ENCODE measurements at places on chromosomes 2 and 18.

DNA sequence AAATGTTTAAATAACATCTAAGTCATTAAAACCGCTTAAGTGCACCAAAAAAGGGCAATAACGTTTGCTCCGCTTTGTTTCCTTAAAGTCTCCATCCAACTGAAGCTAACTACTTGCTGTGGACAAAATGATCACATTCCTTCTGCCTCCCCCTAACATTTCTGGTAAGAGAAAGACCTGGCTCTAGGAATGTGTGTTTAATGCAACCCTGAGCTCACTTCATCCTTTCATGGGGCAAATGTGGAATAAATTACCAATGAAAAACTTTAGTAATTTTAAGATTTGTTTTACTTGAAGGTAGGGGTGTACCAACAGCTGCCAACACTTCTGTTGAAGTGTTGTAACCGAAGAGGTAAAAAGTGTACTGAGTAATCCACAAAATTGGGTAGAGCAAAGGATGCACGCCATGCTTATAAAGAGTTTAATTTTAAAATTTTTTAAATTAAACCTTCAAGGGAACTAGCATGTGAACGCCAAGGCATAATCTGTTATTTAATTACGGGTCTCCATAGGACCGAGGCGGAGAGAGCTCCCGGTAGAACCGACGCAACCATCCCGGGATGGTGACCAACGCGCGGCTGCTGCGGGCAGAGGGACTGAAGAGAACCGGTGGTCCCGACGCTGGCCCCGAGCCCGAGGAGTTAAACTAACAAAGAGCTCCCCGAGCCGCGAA, 1.1 kb downstream of the HNRNPLL start:
- DNase-seq, result peak; percentile 45

- no peak for DNase-seq
These were observed 77.1 kb downstream of the MBOAT2 start for GRCh38 chr2:8926356-8926755.

DNA sequence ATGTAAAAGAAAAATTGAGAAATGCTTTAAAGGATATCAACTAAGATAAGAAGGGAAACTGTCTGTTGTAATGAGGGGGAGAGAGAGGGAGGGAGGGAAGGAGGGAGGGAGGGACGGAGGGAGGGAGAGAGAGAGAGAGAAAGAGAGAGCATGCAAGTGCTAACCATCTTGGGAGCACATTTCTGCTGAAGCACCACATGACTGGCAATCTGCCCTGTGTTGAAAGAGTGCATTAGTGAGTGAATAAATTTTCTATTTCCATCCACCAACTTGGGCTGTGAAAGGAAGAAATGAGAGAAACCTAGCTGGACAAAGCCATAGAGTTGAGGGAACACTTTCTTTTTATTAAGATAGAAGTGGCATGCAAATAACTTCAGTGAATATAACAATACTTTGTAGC, 110.7 kb downstream of the TMX3 start:
- peak; percentile 25 for DNase-seq

- DNase-seq, result no peak
These were observed 485.4 kb upstream of the SLC8A1 start for GRCh38 chr2:40937284-40937683.

- DNase-seq, result no peak
These were observed 49.5 kb downstream of the LBH start for GRCh38 chr2:30280596-30281434.

DNA sequence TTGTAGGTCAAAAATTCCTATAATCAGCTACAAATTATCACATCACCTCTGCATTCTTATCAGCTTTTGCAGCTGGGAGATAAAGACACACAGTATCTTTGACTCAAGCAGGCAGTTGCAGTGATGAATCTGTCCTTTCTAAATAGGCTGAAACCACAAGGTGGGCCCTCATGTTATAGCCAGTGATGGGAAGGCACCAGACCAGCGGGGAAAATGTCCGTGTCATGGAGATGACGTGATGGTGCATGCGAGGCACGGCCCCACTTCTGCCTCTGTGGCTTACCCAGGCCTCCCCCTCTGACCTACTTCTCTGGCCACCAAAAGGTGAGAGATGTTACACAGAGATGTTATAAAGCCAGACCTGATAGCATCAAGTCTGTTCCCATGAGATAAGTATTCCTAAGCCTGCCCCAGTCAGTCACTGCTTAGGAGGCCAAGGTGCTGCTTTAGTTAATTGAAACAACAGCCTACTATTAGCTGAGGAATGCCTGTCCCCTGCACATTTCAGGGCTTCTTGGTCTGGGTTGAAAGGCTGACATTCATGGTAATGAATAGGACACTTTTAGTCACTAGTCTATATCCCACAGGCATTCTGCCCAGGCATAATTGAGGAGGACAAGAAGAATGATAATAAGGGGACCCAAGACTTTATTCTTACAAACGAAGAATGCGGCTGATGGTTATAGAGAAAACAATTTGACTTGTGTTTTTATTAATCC, 327.9 kb downstream of the LPIN1 start:
- DNase-seq, result no peak

GRCh38 chr2:167575276-167575675, 672.1 kb downstream of the STK39 start:
- DNase-seq, result no peak
